Upper lobe of left lung (tissue), 6 donors: ENCODE measurements at places on chromosomes 2 and 18. TPM values are rescaled to one million over a fixed set of nuclear protein-coding genes. Genes with fewer than 3 reads are reported as not detected.
A peak's percentile ranks its signal among the peaks of the same experiment; 100 is the strongest.

DNA sequence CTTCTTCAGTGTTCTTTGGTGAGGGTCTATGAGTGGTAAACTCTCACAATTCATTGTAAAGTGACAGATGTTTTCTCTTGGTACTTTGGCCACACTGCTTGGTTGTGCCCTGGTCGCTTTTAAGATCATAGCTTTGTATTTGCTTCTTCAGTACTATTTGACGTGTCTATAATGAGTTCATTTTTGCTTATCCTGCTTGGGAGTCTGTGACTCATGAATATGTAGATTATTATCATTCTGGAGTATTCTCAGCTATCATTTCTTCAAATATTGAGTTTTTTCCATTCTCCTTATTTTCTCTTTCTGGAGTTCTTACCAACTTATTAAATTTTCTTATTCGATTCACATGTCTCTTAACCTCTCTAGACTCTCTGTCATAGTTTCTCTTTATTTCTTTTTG lies 73.0 kb upstream of the HS6ST1 start:
- DNase-seq = no peak

DNA sequence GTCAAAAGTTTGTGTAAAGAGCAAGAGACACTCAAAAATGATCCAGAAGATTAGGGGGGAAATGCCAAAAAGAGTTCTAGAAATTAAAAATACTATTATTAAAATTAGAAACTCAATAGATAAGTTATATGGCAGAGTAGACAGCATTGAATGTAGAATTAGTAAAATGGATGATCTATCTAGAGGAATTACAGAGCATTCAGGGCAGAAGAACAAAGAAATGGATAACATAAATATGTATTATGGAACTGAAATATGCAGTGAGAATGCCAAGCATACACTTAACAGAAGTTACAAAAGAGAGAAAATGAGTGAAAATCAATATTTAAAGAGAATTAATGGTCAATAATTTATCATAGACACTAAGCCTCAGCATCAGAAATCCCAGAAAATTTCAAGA lies 33.2 kb upstream of the OR6B3 start:
- DNase-seq = no peak

Gene SPP2
- total RNA-seq = not detected

Gene GYPC
- 70.2 TPM for total RNA-seq

Gene EHD3
- total RNA-seq = 3.7 TPM

Gene KCNG2
- 1.1 TPM for total RNA-seq

- DNase-seq = no peak
These were observed 69.2 kb downstream of the RNF144A start for GRCh38 chr2:6986301-6986911.

Gene CHRNG
- not detected for total RNA-seq

GRCh38 chr2:43676322-43677050 lies at the start of gene C1GALT1C1L:
C1GALT1C1L (minus strand) TSS chr2:43676429; CDS start chr2:43676322, 107 bp downstream.
- peak; percentile 49 for DNase-seq

Gene ATP6V1B1
- 4.3 TPM for total RNA-seq

DNA sequence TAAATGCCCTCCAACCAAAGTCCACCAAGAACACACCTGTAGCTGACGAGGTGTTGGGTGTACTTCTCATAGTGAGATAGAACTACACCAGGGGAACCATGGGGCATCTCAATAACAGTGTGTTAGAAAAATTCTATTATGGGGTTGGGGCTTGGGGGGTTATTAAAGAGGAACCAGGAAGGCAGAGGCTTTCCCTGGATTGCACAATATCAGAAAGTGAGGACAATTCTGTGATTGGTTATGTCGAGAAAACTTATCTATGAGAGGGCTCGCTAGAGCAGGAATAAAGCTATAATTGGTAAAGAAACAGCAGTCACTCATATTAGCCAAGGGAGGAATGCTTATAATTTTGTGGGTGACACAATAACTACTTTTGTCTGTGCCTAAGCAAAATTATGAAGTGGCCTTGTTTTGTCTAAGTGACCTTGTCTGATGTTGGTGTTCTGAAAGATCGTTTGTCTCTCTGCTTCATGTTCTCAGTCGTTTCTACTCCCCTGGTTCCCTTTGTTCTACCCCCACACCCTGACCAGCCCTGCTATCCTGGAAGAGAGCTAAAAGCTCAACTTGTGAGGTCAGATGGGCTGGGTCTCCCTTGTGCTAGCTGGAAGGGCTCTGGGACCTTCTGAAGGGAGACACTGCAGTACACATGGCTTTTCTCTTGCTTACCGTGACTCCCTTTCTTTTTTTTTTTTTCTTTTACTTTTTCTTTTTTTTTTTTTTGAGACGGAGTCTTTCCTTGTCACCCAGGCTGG lies 21.6 kb upstream of the INO80C start:
- DNase-seq = no peak

GRCh38 chr18:67550872-67551520 lies 34.5 kb upstream of the DSEL start:
- no peak for DNase-seq

- no peak for DNase-seq
These were observed 39.4 kb downstream of the HADHB start for GRCh38 chr2:26284132-26284531.

Gene C1QL2
- total RNA-seq = not detected

DNA sequence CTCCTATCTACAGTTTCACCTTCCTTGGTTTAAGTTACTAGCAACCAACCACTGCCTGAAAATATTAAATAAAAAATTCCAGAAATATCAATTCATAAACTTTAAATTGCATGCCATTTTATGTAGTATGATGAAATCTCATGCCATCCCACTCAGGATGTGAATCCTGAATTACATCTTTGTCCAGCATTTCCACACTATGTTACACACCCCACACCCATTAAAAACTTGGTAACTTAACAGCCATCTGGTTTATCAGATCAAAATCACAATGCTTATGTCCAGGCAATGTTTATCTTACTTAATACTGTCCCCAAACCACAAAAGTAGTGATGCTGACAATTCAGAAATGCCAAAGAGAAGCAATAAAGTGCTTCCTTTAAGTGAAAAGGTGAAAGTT lies 21.6 kb downstream of the CUL3 start:
- DNase-seq = no peak

DNA sequence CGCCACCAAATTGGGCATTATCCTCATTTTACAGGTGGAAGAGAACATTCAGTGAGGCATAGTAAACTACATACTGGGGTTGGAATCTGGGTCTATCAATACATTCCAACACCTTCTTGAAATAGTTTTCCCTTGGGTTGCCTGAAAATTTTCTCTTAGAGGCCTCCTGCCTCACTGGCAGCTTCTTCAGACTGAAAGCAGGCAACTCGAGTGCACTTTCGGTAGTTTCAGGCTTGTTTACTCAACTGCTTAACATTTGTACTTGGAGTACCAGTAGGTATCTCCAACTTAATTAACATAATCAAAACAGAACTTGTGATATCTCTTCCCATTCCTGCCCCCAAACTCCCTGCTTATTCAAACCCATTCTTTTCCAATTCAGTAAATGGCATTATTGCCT lies 36.2 kb upstream of the C2orf74 start:
- peak; percentile 47 for DNase-seq
